Retina (tissue), 1 donor: ENCODE measurements at places on chromosomes 12 and 14.

DNA sequence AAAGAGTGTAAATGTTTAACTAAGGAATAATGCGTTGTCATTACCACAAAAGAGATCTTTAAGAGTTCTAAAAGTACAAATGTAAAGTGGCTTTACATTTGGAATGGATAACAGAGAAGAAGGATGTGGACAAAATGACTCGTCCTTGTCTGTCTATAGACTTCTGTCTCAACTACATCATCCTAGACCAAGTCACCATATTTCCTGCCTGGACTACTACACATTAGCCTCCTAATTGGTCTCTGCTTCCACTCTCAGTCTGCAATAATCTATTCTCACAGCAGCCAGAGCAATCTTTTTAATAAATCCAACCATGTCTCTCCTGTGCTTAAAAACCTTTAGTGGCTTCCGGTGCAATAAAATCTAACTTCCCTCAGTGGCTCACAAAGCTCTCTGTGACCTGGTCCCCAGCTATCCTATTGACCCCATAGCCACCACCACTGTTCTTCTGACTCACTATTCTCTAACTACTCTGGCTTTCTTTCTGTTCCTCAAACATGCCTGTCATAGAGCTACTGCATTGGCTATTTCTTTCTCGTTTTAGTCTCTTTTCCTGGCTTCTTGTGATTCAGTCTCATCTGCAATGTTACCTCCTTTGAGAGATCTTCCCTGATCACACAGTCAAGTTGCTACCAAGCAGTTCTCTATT is 91.1 kb downstream of the MYF5 start:
- no peak for DNase-seq

GRCh38 chr14:100871234-100872186 is 32.0 kb downstream of the RTL1 start:
- DNase-seq = no peak

GRCh38 chr12:47943623-47944340 is 19.6 kb upstream of the TMEM106C start:
- no peak for DNase-seq

DNA sequence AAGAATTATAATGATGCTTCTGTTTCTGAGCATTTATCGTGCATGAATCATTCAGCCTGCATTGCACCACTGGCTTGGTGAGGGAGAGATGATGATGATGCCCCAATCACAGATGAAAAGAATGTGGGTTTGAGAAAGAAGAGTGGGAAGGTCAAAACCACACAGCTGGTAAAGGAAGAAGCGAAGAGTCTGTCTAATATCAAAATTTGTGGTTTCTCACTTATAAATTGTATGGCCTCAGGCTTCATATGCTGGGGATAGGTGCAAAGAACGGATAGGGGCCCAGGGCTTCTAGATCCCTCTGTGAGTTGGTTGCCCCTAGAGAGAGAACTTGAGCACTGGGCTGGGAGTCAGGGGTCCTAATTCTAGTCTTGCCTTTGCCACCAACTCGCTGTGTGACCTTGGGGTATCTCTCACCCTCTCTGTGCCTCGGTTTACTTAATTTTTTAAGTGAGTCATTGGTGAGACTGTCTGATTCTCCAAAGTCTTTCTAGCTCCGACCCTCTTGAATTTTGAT is 2.2 kb downstream of the OASL start:
- no peak for DNase-seq

DNA sequence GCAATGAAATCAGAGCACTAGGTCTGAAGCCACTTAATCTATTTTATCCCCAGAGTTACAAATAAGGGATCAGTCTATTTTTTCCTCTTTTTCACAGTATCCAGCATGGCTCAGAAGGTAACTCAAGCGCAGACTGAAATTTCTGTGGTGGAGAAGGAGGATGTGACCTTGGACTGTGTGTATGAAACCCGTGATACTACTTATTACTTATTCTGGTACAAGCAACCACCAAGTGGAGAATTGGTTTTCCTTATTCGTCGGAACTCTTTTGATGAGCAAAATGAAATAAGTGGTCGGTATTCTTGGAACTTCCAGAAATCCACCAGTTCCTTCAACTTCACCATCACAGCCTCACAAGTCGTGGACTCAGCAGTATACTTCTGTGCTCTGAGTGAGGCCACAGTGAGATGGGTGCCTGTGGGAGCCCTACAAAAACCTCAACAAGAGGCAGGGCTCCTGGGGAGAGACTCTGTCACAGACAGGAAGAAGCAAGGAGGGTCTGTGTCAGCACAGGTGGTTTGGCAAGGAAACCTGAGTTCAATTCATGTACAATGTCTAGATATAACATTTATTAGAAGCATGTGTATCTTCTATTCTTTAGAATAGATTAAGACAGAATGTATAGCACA is 334.3 kb upstream of the OR4E1 start:
- DNase-seq = no peak

DNA sequence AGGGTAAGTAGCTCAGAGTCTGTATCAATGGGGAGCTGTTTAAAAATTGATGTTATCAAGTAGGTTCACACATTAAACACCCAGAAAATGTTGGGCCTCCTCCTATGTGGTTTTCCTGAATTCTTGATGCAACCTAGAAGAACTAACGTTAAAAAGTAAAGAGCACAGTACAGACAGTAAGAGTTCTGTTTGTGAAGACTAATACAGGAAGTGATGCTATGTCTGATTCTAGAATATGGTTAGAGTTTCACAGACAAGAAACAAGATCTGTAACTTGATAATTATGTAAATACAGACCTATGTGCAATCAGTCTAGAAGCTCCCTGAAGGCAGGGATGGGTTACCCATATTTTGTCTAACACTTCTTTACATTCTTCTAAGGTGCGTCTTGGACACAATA is 214.9 kb upstream of the BTG1 start:
- no peak for DNase-seq

DNA sequence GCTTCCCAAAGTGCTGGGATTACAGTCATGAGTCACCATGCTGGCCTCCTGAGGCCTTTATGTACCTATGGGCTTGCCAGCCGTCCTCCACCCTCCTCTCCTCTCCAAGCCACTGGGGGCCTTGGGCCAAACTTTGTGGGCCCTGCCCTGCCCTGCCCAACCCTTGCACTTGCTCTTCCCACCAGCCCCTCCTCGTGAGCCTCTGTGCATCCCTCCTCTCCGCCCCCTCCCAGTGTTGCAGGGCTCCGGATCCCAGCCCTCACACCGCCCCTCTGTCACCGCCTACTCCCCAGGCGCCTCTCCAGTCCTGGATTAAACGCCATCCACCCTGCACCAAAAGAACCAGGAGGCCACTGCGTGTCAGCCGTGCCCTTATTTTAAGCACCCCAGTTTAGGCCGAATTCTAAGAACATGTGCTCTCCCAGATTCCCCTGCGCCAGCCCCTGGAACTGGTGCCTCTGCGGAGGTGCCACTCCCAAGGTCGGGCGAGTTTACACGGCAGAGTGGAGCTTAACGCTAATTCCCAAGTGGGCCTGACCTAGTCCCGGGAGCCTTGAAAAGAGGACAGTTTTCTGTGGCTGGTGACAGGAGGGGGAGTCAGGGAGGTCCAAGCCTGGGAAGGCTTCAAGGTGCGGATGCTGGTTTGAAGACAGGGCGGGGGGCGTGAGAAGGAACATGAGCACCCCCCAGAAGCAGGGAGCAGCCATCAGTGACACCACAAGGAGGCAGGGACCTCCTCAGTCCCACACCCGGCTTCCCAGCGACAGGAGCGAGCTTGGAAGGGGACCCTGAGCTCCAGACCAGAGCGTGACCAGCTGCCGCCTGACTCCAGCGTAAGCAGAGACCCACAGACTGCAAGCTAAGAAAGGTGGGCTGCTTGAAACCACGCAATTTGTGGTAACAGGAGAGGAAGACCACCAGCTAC is 21.2 kb upstream of the CDCA4 start:
- no peak for DNase-seq

DNA sequence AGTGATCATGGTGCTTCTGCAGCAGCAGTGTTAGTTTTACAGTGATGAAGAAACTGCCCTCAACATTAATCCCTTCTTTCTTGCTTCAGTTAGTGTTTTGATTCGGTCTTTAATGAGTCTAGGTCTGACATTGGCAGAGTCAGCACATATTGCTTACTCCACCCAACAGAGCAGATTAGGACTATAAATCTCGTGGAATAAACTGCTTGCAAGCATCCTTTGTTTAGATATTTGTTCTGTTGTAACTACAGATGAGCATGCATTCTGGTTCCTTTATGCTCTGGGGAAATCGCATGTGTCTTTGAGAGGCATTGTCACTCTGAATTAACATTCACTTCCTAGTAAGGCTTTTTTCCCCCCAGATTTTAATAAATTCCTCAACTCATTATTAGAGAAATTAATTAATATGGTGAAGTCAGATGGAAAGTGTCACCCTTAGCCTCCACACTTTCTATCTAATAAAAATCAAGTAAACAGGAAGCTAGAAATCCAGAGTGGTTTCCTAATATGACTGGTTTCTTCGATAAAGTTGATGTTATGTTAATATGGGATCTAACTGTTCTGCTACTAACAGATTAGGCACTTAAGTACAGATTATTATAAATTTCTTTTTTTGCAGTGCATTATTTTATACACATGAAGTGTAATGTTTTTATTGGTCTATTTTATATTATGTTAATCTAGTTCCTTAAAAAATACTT is 86.2 kb upstream of the SSTR1 start:
- DNase-seq = peak; percentile 48

- no peak for DNase-seq
Measured at GRCh38 chr12:107679336-107679735, 6.3 kb upstream of the PWP1 start.

DNA sequence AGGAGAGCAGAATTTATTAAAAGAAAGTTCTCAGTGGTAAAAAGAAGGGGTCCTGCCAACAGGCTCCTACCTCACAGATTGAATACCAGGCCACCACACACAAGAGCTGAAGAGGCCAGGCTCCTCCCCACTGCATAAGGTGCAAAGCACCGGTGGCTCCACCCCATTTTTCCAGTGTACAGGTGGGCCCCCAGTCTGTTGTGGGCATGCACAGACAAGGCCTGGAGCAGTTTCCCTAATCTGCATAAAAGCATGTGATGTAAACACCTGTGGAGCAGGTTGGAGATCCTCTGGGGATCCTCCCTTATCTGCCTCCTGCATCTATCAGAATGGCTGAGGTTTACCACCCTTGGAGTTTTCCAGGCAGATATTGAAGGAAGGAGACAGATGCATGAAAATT is 45.7 kb upstream of the PDZRN4 start:
- DNase-seq = no peak
